ENCODE measurements at places on chromosomes 11 and 22.

GRCh38 chr11:38582756-38583155 is 1984.7 kb upstream of the RAG2 start:
- DNase-seq, result no peak

GRCh38 chr11:118111019-118111743 is 24.4 kb upstream of the SMIM35 start:
- DNase-seq, result no peak

DNA sequence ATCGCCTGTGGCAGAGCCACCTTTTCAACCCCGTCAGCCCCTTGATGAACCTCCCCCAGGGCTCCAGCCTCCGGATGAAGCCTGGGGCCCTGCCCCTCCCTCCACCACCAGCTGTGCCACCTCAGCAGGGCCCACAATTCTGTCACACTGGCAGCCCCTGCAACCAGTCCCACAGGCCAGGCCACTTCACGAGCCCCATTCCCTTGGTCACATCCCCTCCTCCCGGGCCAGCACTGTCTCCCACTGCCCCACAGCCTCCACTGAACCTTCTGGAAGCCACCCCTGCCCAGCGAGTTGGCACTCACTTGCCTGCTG is 19.9 kb downstream of the OSBPL5 start:
- no peak for DNase-seq

GRCh38 chr11:125768336-125769046 is 10.1 kb downstream of the PATE2 start:
- DNase-seq, result no peak

DNA sequence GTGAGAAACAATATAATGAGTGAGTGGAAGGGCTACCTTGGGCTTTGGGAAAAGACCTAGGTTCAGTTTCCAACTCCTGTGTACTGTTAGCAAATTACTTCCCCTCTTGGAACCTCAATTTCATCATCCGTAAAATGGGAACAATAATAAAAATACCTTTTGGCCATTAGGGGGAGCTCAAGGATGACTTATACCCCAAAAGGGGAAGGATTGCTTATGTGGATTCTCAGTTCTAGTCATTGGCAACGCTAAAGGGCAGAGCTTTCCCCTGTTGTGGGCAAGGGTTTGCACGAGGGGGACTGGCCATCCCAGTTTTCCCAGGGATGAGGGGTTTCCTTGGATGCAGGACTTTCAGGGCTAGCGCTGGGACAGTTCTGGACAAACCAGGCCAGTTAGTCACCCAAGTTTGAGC is 3.1 kb upstream of the COMMD9 start:
- DNase-seq, result peak; percentile 13

- no peak for DNase-seq
Measured at GRCh38 chr11:84812471-84812969, 814.6 kb downstream of the DLG2 start.

DNA sequence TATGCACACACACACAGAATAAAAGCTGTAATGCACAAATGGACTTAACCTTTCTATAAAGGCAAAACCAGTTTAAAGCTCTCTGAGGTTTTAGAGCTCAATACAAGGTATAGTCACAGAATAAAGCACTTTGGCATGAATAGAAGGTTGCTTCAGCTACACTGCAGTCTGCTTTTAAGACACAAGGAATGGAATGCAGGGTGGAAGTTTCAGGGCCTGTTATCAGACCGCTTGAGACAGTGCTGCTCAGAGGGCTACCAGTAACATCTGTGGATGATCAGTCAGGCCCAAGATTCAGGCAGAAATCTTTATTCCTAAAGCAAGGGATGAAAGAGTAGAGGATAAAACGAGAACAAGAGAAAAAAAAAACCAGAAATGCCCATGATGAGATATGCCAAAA is 46.7 kb downstream of the CD44 start:
- no peak for DNase-seq

- no peak for DNase-seq
Measured at GRCh38 chr22:24731761-24732160, 42.8 kb downstream of the PIWIL3 start.

GRCh38 chr11:71124127-71124526 is 128.2 kb downstream of the SHANK2 start:
- DNase-seq, result no peak
